GM23338 (cell line): ENCODE measurements at places on chromosomes 4 and X. TPM values are rescaled to one million over a fixed set of nuclear protein-coding genes. Genes with fewer than 3 reads are reported as not detected.

The MAGEB17 gene
- total RNA-seq: 0.14 and 2.2 TPM in 2 replicates

The NEIL3 gene
- total RNA-seq: 14.8 and 15.4 TPM in 2 replicates

The PAGE2B gene
- not detected in 2 replicates for total RNA-seq

The FGFBP2 gene
- 0.56 and 0.93 TPM in 2 replicates for total RNA-seq

The STK32B gene
- total RNA-seq: 1.5 and 2.3 TPM in 2 replicates

The PSAPL1 gene
- not detected in 2 replicates for total RNA-seq

The GYG2 gene
- total RNA-seq: 47.0 and 63.8 TPM in 2 replicates

The MAGEC2 gene
- not detected in 2 replicates for total RNA-seq

The CCDC110 gene
- 0.97 and 5.4 TPM in 2 replicates for total RNA-seq

The PHOX2B gene
- total RNA-seq: not detected in 2 replicates

The FGFBP1 gene
- not detected in 2 replicates for total RNA-seq

The DCAF8L2 gene
- not detected in 2 replicates for total RNA-seq

The F11 gene
- 1.5 and 2.1 TPM in 2 replicates for total RNA-seq

The NKAP gene
- total RNA-seq: 4.8 and 6.8 TPM in 2 replicates

The ADAM29 gene
- 0.04 TPM in 1 of 2 replicates, not detected in the other for total RNA-seq

The SLC4A4 gene
- total RNA-seq: 1.5 and 2.3 TPM in 2 replicates

The RNF150 gene
- total RNA-seq: 5.2 and 6.1 TPM in 2 replicates

The ZMYM3 gene
- total RNA-seq: 67.6 and 71.1 TPM in 2 replicates

The TKTL1 gene
- not detected in 2 replicates for total RNA-seq

The OPHN1 gene
- total RNA-seq: 3.8 and 3.9 TPM in 2 replicates

The IDS gene
- 12.3 and 12.4 TPM in 2 replicates for total RNA-seq
